ENCODE measurements at places on chromosomes 5 and 9.

DNA sequence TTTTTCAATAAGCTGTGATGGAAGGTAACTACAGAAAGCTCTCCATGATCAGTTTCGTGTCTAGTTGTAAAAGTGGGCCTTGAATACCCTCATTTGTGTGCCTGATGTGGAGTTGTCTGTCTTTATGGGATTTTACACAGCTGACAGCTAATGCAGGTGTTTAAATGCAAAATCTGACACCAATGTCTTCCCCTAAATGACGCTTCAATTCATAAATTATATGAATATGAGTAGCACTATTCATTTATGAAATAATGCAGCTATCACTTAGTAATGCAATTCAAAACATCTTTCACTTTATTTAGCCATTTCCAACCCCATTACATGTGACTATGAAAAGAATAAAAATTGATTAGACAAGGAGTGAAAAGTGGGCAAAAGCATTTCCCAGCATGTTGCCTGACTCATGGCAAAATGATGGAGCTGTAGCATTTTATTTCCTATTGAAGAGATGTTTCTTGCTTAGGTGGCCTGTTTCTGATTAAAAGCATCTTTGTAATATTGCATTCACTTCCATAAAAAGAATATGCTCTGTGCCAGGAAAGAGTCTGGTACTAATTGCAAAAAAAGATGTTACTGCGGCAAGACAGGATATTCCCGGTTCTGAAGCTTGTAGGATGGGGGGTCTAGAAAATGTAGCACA is 116.7 kb upstream of the HAPLN1 start:
- DNase-seq, result peak; percentile 75

- DNase-seq, result no peak
Measured at GRCh38 chr9:95399261-95399660, 81.8 kb upstream of the FANCC start.

- no peak for DNase-seq
Measured at GRCh38 chr5:107806705-107807104, 136.0 kb upstream of the EFNA5 start.

GRCh38 chr5:110768138-110768860 is 29.5 kb downstream of the SLC25A46 start:
- peak; percentile 71 for DNase-seq

DNA sequence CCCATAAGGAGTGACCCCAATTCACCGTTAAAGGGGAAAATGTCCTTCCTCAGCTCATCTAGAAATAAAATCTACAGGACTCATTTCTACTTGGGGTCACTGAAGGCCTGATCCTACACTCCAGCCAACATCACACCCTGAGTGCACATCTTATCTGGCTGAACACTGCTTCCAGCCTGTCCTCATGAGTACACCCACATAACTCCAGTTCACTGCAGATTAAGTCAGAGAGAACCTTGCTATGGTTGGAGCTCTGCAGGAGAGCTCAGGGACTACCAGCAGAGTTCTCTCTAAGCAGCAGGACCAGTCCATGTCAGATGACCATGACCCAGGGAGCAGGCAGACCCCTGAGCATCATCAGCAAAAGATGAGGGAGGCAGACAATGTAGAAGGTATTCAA is 126.9 kb upstream of the MAP3K1 start:
- no peak for DNase-seq

DNA sequence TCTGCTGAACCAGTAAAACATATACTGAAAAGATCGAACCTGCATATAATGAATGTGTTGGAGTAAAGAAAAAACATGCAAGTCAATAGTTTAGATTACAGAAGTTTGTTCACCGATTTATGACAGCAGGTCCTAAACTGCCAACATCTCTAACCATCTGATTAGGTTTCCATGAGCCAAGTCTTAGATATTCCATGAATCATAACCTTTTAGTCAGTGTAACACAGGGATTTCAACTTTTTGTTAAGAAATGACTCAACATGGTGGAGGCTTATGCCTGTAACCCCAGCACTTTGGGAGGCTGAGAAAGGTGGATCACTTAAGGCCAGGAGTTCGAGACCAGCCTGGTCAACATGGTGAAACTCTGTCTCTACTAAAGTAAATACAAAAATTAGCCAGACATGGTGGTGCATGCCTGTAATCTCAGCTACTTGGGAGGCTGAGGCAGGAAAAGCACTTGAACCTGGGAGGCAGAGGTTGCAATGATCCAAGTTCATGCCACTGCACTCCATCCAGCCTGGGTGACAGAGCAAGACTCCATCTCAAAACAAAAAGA is 38.7 kb downstream of the APC start:
- DNase-seq, result peak; percentile 48

DNA sequence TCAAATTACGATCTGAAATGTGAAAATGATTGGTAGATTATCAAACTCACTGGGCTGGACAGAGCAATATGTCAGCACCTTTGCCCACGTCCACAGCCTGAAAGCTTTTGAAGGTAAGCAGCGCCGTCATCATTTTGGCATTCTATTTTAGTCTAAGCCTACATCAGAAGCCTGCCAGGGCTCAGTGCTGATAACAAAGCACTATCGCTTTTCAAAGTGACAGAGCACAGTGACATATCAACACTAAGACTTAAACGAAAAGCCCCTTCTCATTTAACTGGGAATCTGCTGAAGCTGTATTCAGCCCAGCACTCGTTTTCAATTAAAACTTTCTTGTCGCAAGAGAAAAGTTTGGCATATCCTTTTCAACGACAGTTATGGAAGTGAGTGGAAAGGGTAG is 1076.3 kb downstream of the PTPRD start:
- DNase-seq, result no peak

DNA sequence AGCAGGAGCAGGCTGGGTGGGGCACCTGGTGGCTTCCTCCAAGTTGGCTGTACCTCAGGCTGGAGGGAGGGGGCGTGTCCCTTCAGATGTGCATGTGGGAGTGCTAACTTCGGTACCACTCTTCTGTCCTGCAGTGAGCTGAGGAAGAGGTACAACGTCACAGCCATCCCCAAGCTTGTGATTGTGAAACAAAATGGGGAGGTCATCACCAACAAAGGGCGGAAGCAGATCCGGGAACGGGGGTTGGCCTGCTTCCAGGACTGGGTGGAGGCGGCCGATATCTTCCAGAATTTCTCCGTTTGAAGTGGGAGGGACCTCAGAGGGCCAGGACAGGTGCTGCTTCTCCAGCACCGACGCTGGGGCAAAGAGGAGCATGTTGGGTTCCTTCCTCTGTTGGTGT is 9.3 kb downstream of the NXNL2 start:
- no peak for DNase-seq

DNA sequence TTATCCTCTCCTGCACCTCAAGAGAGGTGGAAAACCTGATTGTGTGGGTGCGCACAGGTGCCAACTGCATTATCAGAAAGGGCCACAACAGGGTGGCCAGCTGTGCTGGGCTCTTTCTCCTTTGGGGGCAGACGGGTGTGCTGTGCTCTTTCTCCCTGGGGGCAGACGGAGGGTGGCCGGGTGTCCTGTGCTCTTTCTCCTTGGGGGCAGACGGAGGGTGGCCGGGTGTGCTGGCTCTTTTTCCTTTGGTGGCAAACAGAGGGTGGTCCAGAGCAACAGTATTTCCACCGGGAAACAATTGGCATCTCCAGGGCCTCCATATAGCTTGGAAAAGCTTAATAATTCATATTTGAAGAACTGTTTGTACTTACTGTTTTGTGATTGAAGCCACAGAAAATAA is 6.8 kb downstream of the LMX1B start:
- DNase-seq, result no peak

DNA sequence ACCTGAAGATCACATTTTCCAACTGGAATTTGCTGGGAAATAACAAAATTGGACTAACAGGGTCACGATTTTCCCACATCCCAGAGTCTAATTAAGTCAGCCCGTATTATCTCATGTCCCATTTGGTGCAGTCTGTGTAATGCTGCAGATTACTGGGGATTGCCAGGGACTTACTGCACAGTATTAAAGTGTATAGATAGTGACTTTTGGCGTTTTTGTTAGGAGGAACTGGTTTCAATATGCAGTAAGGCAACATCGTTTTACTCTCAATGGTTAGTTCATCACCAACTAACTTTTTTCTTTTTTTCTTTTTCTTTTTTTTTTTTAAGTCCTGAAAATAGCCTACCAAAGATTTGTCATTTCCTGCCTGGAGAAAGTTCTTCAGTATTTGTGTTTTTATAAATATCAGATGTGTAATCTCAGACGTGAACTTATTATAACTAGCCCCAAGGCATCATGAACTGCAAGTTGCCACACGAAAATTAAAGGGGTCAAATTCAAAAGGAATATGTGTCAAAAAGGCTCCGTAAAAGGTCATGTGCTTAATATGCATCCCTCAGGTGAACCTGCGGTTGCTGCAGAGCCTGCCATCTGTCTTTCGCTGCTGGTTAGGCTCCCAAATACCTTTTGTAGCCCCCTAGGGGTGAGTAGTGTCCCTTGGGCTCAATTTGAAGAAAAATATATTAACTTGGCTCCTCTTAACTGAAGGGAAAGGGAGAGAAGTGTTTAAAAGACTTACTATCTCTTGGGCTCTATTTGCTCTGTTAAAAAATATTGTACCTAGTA is 176.7 kb upstream of the ADAMTSL1 start:
- DNase-seq, result peak; percentile 40

GRCh38 chr5:119340597-119341218 is 15.1 kb upstream of the TNFAIP8 start:
- no peak for DNase-seq

- no peak for DNase-seq
Measured at GRCh38 chr5:160843240-160843639, 8.8 kb downstream of the ATP10B start.

- no peak for DNase-seq
Measured at GRCh38 chr5:129459450-129459776, 685 bp upstream of the ADAMTS19 start.

DNA sequence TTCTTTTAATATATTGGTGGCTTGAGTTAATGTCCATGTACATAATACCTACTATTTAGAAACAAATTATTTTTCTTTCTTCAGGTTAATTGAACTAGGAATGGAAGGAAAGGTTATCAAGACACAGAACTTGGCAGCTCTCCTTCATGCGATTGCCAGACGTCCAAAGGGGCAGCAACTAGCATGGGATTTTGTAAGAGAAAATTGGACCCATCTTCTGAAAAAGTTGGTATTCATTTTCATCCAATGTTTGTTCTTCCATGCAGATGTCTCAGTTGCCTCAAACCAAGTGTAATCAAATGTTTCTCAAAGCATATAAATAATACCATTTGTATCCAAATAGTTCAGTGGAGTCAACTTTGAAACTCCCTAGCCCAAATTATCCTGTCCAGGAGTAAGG is 22.6 kb upstream of the LNPEP start:
- DNase-seq, result no peak

DNA sequence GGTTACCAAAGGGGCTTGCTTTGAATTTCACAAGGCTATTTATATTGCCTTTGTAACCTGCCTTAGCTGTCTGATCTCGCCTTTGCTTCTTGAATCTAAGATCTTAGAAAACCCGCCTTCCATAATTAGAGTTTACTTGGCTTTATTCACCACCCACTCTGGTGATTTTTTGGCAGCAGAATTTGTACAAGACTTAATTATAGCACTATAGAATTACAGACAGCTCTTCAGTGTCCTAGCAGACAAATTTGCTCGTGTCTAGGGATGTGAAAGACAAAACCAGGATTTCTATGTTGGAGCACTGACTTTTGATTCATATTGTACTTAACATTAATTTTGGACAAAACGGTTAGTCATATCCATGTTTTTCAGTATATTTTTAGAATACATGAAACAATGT is 306.6 kb downstream of the ADGRV1 start:
- no peak for DNase-seq

DNA sequence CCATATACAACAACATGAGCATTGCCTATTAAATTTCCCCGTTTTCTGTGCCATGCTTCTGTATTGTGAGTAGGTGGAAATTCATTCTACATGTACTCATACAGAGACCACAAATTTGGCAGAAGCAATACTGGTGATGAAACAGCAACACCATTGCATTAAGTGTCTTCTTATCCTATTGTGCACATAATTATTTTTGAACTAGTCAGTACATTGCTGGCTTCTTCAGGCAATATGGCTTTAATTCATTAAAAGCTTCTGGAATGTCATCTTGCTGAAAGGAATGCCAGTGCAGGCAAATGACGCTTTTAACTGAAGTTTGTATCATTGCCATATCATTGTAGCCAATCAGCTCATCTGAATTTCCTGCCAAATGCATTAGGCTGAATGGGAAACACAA is 82.6 kb downstream of the KIAA1958 start:
- DNase-seq, result peak; percentile 97

GRCh38 chr9:27367921-27368315 is 71.0 kb upstream of the EQTN start:
- DNase-seq, result no peak

- peak; percentile 51 for DNase-seq
Measured at GRCh38 chr5:116479776-116480675, 94.6 kb downstream of the SEMA6A start.

DNA sequence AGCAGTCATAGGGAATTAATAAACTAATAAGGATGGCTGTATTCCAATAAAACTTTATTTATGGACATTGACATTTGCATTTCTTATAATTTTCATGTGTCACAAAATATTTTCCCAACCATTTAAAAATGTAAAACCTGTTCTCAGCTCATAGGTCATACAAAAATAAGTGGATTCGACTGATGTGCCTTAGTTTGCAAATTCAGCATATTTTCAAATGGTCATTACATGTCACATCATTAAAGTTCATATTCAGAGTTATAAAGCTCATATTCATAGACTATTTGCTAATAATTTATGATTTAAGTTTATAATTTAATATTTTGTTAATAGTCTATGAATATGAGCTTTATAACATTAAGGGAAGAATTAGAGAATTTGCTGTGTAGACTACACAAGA is 166.5 kb downstream of the LPAR1 start:
- no peak for DNase-seq

GRCh38 chr9:79054500-79054899 is 517.3 kb upstream of the TLE4 start:
- DNase-seq, result peak; percentile 47

GRCh38 chr5:84425365-84425881 is 40.7 kb upstream of the EDIL3 start:
- no peak for DNase-seq

DNA sequence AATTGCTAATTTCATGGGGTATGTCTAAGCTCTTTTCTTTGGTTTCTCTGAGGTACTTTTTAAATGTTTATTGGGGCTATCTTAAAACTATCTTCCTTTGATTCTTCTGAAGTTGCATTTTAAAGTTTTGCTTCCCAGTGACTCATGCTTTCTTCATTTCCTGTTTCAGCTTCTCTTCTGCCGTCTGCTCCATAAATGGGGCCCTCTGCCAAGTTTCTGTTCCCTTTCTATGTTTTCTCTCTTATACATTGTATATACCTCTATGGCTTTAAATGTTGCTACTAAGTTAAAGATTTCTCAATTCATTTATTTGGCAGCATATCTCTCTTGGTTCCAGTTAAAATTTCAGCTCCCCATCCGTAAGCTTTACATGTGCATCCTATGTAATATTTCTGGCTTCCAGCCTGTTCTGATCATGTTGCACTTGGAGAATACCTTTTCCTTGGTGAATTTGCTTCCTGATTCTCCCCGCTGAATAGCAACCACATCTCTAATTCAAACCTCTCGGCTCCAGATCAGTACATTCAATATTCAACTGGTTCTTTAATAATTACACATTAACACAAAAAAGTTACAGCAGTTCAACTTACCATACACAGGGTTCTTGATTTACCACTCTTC is 125.3 kb downstream of the ST8SIA4 start:
- peak; percentile 86 for DNase-seq

- no peak for DNase-seq
Measured at GRCh38 chr5:6832994-6833393, 119.8 kb downstream of the TENT4A start.

- peak; percentile 90 for DNase-seq
Measured at GRCh38 chr9:34992376-34992951, 2.9 kb downstream of the DNAJB5 start.
